Activated CD4-positive, alpha-beta memory T cell treated with anti-CD3 and anti-CD28 coated beads for 36 hours (primary cell): ENCODE measurements at places on chromosomes 4 and X. TPM values are rescaled to one million over a fixed set of nuclear protein-coding genes. Genes with fewer than 3 reads are reported as not detected.

Gene CLTRN
- total RNA-seq = 0.69 TPM

Gene FAM47E
- total RNA-seq = not detected

Gene TEX13C
- total RNA-seq = not detected

Gene PRDM5
- total RNA-seq = 0.17 TPM

Gene NLGN3
- total RNA-seq = 0.58 TPM

Gene TRIM60
- total RNA-seq = not detected

Gene CPE
- not detected for total RNA-seq

Gene CXorf49B
- not detected for total RNA-seq

Gene GALNTL6
- not detected for total RNA-seq

Gene DTHD1
- 3.8 TPM for total RNA-seq

Gene PABPC5
- total RNA-seq = not detected

Gene F9
- total RNA-seq = not detected

Gene PABPC1L2B
- total RNA-seq = not detected

Gene MAP7D2
- 0.22 TPM for total RNA-seq

Gene FHIP1A
- total RNA-seq = 0.45 TPM

Gene PDE6B
- 16.1 TPM for total RNA-seq

Gene SHOX
- not detected for total RNA-seq

Gene FAAH2
- 12.1 TPM for total RNA-seq

Gene GRIA3
- total RNA-seq = not detected

Gene MSANTD1
- 0.45 TPM for total RNA-seq
